ENCODE measurements at places on chromosomes 1 and 21.

DNA sequence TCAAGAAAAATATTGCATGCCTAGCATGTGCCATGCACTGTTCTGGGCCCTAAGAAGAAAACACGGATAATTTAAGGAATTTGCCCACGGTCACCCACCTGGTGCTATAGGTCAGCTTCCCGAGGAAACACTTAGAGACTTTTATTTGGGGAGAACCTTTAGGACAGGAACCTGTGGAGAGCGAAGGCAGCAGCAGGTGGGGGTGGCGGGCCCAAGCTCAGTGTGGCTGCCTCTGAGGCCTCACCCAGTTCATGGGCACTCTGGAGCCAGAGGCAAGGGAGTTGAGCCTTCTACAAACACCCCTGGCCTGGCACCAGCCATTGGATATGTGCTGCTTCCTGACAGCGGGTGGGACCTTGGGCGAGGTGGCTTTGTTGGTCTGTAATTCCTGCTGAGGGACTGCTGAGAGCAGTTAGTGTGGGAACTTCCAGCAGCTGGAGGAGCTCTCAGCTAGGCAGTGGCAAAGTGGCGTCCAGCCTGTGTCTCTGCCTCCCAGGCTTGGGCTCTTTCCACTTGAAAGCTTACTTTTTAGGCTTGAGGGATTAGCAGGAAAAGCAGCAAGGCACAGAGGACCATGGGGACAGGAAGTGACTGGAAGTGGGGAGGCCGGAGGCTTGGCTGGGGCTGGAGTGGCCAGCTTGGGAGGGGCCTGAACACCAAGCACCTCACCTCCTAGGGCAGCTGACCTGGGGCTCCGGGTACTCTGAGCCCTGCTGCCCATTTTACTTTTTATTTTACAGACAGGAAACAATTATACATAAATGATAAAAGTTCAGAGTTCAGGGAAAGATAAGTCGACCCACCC, 19.1 kb downstream of the MRPL37 start:
- DNase-seq, result no peak

DNA sequence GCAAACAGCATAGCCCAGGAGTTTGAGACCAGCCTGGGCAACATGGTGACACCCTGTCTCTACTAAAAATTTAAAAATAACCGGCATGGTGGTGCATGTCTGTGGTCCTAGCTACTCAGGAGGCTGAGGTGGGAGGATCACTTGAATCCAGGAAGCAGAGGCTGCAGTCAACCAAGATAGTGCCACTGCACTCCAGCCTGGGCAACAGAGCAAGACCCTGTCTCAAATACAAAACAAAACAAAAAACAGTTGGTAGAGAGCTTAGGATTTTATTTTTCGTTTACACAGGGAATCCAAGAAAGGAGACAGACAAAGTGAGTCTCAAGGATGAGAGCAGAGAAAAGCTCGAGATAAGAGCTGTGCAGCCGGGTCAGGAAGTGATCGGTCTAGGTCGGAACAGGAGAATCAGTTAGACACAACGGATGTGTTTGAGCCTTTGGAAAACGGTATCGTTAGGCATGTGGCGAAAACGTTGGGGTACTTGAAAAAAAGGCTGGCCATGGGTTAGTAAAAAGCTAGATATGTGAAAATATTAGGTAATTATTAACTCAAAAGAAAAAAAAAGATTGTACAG, 1.7 kb upstream of the MIB2 start:
- no peak for DNase-seq

GRCh38 chr1:231074046-231074445, 34.0 kb upstream of the FAM89A start:
- no peak for DNase-seq

DNA sequence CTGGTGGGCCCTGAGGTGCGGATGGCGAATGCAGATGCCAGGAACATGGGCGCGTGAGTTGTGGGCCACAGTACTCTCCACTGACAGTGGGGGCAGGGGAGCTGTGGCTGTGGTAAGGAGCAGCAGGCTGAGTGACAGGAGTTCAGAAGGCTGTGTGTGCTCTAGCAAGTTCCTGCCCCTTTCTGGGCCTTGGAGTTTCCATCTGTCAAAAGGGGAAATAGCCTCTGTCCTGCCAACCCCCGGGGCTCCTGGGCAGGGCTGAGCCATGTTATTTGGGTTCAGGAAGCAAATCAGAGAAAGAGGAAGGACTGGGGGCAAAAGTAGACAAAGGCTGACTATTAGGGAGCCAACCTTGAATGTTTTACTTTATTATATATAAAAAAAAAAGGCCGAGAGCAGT, 19.5 kb upstream of the MFN2 start:
- DNase-seq, result no peak

GRCh38 chr1:104132382-104132973, 382.8 kb downstream of the AMY1C start:
- peak; percentile 18 for DNase-seq

- DNase-seq, result no peak
These were observed 124.7 kb downstream of the RYR2 start for GRCh38 chr1:237166593-237167101.

GRCh38 chr21:42107177-42107880, 36.2 kb downstream of the UMODL1 start:
- DNase-seq, result no peak

GRCh38 chr1:21930629-21931170, 6.4 kb downstream of the HSPG2 start:
- no peak for DNase-seq

- no peak for DNase-seq
These were observed 278.1 kb upstream of the CAMK1G start for GRCh38 chr1:209305221-209305954.

DNA sequence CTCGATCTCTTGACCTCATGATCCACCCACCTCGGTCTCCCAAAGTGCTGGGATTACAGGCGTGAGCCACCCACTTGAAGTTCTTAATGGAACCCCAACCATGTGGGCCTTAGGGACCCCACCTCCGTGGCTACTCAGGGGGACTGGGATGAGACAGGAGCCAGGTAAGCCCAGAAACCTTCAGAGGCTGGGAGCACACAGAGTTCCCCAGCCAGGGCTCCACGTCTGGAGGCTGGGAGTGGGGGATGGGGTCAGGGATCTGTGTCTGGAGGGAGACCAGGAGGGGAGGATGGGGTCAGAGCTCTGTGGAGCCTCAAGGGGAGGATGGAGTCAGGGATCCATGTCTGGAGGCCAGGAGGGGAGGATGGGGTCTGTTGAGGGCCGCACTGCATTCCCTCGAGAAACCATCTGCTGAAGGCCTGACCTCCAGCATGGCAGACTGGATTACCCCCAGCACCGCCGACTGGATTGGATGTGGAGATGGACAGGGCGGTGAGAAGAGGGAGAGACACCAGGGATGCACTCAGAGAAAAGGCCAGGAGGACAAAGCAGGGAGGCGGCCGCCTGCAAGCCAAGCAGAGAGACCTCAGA, 2.1 kb upstream of the FTCD start:
- no peak for DNase-seq

- DNase-seq, result no peak
These were observed 84.3 kb downstream of the COL11A1 start for GRCh38 chr1:103024051-103024450.

DNA sequence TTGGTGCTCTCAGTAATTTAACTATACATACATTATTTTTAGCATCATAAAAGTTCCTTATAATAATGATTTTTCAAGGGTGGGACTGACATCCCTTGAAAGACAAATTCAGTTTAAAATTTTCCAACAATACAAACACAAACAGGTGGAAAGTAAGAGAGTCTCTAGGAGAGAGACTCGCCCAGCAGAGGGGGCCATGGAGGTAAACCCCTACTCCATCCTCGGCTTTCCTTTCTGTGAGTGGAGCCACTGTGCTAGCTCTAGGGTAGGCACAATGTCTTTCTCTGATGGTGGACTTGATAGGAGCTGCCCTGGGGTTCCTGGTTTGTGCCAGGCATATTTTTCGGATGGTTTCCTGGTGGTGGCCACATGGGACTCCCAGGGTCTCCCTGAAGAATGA, 8.3 kb downstream of the CSMD2 start:
- no peak for DNase-seq
